ENCODE measurements at places on chromosomes 6 and 20.
A peak's percentile ranks its signal among the peaks of the same experiment; 100 is the strongest.

DNA sequence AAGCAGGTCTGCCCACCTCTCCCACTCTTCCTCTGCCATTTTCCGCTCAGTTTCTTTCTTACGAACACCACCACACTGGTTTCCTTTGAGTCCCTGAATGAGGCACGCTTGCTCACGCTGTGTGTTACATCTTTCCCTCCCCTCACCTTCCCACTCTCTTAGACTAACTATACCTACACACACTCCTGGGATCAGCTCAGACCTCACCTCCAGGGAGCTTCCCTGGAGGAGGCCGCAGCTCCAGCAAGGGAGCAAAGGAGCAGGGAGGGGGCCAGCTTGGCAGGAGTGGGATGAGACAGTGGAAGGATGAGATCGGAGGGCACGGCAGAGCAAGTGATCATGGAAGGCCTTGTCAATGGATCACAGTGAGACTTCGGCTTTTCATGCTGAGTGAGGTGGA lies 28.3 kb upstream of the B4GALT5 start:
- H3K27me3 ChIP-seq: peaks cover 16% of the 10 kb centered on the region
- no peaks in the 10 kb centered on the region for H3K4me1 ChIP-seq
- no peak overlapping the region for H3K27ac ChIP-seq
- DNase-seq: no peak
- no peak overlapping the region for H3K4me3 ChIP-seq

DNA sequence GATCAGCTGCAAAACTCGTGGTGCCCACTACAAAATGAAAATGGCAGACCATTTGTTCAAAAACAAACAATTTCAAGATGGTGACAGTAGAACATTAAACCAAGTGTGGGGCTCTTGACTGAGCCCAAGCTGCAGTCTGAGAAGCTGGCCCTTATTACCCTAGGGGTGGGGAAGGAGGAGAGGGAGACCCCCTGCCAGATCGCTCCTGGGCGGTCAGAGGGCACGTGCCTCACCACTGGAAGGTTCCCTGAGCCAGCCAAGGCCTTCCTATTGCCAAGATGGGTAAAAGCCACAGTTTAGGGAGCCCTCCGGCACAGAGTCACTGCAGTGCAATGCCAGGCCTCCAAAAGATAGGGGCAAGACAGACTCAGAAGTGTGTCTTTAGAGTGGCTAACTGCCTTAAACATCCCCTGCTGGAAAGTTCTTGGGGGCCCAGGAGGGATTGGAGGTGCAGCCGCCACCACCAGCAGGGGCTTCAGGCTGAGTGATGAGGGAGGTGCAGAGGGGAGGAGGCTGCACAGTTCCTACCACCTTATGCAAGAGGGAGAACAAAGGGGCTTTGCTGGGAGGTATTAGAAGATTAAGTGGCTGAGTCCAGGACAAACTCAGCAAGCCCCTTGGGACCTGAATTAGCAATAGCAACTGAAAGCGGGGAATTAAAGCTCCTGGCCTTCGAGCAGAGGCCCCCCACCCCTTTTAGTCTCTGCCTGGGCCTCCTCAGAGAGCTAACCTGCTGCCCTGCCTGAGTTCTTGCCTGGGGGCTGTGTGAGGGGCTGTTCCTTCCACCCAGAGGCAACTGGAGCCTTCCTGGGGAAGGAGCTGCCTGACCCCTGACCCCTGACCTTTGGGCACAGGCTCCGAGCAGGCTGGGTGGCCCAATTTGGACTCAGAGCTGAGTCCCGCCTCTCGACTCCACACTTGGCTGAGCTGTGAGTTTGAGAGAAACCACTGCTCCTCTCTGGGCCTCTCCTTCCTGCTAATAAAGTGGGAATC lies 88.4 kb downstream of the VEGFA start:
- H3K36me3 ChIP-seq: no peaks in the 10 kb centered on the region
- H3K4me1 ChIP-seq: no peaks in the 10 kb centered on the region
- no peak overlapping the region for H3K4me3 ChIP-seq
- H3K27ac ChIP-seq: no peak overlapping the region

DNA sequence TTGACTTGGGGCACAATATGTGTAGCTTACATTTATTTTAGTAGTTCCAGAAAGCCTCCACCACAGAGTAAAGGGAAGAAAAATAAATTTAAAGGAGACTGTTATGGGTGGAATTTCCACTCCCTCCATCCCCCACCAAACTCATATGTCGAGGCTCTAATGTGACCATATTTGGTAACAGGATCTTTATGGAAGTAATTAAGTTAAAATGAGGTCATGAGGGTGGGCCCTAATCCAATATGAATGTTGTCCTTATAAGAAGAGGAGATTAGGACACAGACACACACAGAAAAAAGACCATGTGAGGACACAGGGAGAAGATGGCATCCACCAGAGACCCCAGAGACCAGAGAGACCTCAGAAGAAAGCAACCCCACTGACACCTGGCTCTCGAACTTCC lies 189.7 kb downstream of the EDN1 start:
- H3K4me3 ChIP-seq: no peak overlapping the region
- no peaks in the 10 kb centered on the region for H3K27me3 ChIP-seq
- no peaks in the 10 kb centered on the region for H3K4me1 ChIP-seq
- H3K36me3 ChIP-seq: no peaks in the 10 kb centered on the region
- DNase-seq: no peak
- H3K27ac ChIP-seq: no peak overlapping the region

- DNase-seq: no peak
- H3K4me1 ChIP-seq: no peaks in the 10 kb centered on the region
Measured at GRCh38 chr6:105301756-105302616, 100.9 kb downstream of the PREP start.

- no peaks in the 10 kb centered on the region for H3K27me3 ChIP-seq
- H3K4me1 ChIP-seq: no peaks in the 10 kb centered on the region
- no peak for DNase-seq
Measured at GRCh38 chr6:90870561-90870960, 283.7 kb upstream of the MAP3K7 start.

DNA sequence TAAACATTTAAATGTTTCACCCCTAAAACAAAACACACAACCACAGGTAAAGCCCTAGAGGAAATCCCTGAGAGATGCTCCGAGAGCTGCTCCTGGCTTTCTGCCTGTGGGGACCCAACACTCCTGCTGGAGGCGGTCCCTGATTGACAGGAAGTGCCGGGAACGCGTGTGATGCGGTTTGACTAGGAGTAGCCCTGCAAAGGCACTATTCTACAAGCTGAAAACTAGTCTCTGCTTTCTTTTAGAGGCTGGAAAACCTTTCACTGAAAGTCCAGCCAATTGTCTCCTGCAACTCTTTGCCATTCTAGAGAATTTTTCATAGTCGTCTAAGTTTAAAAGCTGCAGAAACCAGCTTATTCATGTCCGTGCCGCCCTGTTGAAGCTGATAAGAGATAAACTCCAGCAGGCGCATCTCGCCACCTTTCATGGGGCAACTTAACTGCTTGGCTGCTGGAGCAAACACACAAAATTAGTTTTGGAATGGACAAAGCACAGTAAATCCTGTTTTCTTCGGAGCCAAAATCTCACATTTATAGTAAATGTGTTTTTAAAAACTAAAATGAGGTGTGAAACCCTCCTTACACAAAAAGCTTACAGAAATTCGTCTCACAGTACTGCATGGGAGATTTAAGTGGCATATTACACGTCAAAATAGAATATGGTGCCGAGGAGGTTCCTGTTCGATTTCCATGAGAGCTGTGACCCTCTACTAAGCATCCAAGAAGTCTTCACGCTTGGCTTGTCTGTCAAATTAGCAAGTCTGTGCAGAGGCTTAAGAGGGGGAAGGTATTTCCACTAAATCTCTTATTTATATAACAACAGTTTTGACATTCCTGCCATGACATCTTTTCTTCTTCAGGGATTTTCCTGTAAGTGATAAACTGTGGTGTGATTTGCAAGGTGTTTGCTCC lies 46.9 kb downstream of the DACT2 start:
- DNase-seq: no peak
- H3K36me3 ChIP-seq: no peaks in the 10 kb centered on the region
- no peaks in the 10 kb centered on the region for H3K4me1 ChIP-seq
- H3K27me3 ChIP-seq: peaks cover 4% of the 10 kb centered on the region

DNA sequence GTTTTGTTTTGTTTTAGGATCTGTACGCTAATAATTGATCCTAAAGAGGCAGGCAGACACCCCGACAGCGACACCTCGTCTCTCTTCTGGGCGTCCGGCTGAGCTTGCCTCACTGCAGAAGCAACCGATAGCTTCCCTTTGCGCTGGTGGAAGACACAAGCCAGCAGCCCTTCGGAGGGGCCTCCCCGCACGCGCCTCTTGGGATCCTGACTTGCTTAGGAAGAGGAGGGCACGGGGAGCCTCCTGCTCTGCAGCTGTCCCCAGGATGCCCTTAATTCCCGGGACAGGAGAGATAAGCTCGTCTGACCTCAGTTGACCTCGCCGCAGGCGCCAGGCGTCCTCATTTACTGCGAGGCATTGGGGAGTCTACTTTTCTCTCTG lies 94.0 kb downstream of the CD83 start:
- DNase-seq: peak; percentile 6
- peak overlapping the region; percentile 28 for H3K27ac ChIP-seq
- no peaks in the 10 kb centered on the region for H3K36me3 ChIP-seq
- peaks cover 23% of the 10 kb centered on the region for H3K4me1 ChIP-seq
- H3K4me3 ChIP-seq: peak overlapping the region; percentile 88
- no peaks in the 10 kb centered on the region for H3K27me3 ChIP-seq

DNA sequence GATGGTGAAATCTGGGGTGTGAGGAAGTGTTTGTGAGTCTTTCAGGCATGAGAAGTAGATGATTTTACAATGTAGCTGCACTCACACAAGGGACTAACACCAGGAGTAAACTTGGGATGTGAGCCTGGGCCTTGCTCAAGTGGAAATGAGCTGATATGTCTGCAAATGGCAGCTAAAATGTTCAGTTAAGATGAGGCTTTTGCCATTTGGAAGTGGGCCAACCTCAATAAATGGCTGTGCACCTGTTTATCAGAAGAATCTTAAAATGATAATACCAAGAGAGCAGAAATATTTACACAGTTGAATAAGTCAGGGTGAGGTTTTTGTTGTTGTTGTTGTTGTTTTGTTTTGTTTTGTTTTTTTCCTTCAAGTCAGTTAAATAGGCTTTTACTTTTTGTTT lies 25.7 kb upstream of the KLHL31 start:
- H3K4me1 ChIP-seq: no peaks in the 10 kb centered on the region
- no peaks in the 10 kb centered on the region for H3K27me3 ChIP-seq
- no peaks in the 10 kb centered on the region for H3K36me3 ChIP-seq
- DNase-seq: no peak
- no peak overlapping the region for H3K4me3 ChIP-seq

GRCh38 chr6:116431964-116432595 lies 29.1 kb upstream of the CALHM6 start:
- no peaks in the 10 kb centered on the region for H3K27me3 ChIP-seq
- no peak for DNase-seq

DNA sequence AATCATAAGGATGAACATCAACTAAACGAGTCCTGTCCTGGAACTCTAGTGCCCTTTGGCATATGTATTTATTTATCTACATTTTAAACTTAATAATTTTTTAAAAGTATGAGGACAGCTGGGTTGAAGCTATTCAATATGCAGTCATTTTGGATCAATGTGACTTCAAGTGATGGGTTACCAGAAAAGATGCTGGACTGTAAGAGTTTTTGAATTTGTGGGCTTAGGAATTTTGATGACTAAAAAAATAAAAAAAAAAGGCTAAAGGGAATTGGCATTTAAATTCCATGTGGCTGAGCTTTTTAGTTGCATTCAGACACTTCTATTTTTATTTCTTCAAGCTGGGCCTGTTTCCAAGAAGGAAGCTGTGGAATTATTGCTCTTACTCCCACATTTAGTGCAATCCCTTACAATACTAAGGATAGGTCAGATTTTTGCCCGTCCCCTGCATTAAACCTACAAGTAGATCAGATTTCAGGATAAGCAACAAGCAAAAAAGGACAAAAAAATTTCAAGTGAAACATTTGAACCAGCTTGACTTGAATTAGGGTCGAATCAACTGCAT lies 704.2 kb upstream of the CITED2 start:
- no peak overlapping the region for H3K4me3 ChIP-seq
- DNase-seq: no peak
- H3K27me3 ChIP-seq: no peaks in the 10 kb centered on the region
- no peaks in the 10 kb centered on the region for H3K4me1 ChIP-seq
- no peak overlapping the region for H3K27ac ChIP-seq
- no peaks in the 10 kb centered on the region for H3K36me3 ChIP-seq

GRCh38 chr6:141307309-141307998 lies 825.3 kb upstream of the GJE1 start:
- H3K27ac ChIP-seq: no peak overlapping the region
- no peaks in the 10 kb centered on the region for H3K36me3 ChIP-seq
- H3K4me1 ChIP-seq: no peaks in the 10 kb centered on the region
- no peaks in the 10 kb centered on the region for H3K27me3 ChIP-seq
